Kidney epithelial cell (primary cell): ENCODE measurements at places on chromosomes 2 and 18. TPM values are rescaled to one million over a fixed set of nuclear protein-coding genes. Genes with fewer than 3 reads are reported as not detected.

DSG1 gene
- 0.17 TPM in 1 of 2 replicates, not detected in the other for total RNA-seq

KCNJ3 gene
- not detected in 2 replicates for total RNA-seq

TNFRSF11A gene
- 0.42 and 4.4 TPM in 2 replicates for total RNA-seq

VIT gene
- total RNA-seq, result not detected in 2 replicates

DNA sequence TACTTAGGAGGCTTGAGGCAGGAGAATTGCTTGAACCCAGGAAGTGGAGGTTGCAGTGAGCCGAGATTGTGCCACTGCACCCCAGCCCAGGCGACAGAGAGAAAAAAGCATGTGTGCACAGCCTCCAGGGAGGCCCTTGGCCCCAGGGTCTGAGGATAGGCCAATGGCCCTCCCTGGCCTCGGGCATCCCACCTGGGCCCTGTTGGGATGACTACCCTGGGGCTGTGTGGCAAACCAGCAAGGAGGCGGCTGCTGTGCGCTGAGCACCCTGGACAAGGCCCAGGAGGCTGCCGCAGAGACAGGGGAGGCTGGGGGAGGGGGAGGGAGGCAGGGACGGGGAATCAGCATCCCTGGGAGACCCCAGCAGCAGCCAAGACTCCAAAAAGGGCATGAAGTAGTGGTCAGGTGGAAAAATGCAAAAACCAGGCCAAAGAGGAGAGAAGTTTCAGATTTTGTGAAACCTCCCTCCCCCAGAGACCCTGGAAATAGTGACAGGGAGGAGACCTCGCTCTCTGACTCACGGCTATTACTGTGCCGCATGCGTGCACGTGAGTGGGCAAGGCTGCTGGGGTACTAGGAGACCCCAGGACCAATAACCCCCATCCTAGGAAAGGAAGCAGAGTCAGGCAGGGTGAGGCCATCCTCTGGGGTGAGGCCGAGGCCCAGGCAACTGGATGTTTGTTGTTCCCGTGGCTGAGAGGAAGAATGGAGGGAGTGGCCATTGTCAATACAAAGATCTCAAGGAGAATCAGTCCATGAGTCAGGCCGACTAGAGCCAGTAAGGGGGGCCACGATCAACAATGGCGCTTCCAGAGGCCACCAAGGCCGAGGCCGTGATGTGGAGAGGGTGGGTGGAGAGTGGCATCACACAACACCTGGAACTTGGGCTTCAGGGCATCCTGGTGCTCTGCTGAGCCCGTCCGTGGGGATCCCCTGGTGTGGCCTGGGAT, 16.0 kb upstream of the B3GNT7 start:
- no peak for DNase-seq

DNA sequence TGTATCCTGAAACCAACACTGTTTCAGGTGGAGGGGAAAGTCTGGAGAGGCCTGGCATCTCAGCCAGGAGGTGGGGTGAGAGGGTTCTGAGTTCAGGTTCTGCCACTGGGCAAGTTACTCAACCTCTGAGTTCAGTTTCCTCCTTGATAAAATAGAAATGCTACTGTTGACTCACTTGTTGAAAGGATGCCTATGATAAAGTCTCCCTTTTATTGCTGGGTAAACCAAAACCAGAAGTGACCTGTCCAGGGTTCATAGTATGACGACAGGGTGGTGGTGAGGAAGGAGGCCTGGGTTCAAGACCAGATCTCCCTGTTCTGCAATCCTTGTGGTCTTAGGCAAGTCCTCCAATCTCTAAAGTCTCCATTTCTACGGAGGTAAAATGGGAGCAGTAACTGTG, 232.7 kb downstream of the PRKCE start:
- no peak for DNase-seq

- no peak for DNase-seq
Observed at GRCh38 chr18:55179835-55180234, 220.6 kb upstream of the CCDC68 start.

GRCh38 chr18:75170022-75170789, 38.7 kb downstream of the PTGR3 start:
- DNase-seq, result no peak

DNA sequence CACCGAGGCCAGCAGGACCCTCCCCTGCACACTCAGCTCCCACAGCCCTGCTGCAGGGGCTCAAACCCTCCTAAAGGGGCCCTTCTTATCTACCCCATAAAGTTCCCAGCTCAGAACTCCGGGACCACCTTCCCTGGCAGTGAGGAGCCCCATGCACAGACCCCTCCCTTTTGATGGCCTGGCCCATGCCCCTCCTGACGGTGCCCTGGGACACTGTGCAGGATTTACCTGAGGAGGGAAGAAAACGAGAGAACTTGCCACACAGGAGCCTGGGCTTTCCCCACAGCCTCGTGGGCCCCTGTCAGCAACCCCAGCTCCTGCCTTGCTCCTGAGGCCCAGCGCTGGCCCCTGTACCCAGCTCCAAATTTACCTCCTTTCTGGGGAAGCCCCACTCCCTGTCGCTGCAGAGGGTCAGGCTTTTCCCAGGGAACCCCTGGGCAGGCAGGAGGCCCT, 206.3 kb upstream of the SALL3 start:
- DNase-seq, result no peak
